ENCODE measurements at places on chromosomes 7 and 10.

GRCh38 chr7:33792041-33792440 lies 113.3 kb upstream of the BMPER start:
- DNase-seq: no peak

DNA sequence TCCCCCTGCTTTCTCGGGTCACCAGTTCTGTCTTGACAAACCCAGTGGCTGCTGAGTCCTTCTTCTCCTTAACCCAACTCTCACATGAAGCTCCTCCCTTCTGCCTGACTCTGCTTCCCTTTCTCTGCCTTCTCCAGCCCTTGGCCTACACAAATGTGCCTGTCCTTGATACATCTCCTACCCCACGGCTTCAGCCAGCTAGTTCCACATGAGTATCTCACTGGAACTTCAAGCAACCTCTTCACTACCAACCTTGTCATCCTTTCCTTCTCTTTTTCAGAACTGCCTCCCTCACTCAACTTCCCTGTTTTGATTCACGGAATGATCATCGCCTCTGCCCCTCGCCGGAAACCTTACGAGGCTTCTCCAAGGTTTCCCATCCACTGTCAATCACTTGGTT lies 55.9 kb downstream of the PDIA4 start:
- DNase-seq: no peak

- DNase-seq: no peak
Observed at GRCh38 chr10:61899069-61899531, 2.4 kb upstream of the ARID5B start.

DNA sequence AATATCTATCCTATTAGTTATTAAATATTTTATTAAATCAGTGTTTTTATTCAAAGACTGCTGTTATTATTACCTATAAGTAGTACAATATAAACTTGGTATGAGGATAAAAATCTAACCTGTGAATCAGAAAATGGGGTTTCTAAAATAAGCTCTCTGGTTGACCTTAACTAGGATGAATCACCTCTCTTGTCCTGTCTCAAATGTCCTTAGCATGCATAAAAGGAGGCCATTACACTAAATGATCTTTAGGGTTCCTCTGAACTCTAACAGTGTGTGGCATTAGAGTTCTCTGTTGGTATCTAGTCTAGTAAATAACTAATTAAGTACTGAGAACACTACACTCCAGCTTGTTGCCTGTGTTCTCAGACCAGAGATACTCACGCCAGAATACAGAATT lies 143.1 kb upstream of the LRRTM3 start:
- no peak for DNase-seq

- no peak for DNase-seq
Observed at GRCh38 chr7:50088463-50089129, 4.5 kb downstream of the ZPBP start.

GRCh38 chr7:85019176-85019575 lies 167.7 kb downstream of the SEMA3D start:
- DNase-seq: no peak

GRCh38 chr7:87517136-87517815 lies 41.8 kb upstream of the ABCB4 start:
- no peak for DNase-seq

- DNase-seq: no peak
Observed at GRCh38 chr10:20195076-20195475, 378.8 kb downstream of the PLXDC2 start.

DNA sequence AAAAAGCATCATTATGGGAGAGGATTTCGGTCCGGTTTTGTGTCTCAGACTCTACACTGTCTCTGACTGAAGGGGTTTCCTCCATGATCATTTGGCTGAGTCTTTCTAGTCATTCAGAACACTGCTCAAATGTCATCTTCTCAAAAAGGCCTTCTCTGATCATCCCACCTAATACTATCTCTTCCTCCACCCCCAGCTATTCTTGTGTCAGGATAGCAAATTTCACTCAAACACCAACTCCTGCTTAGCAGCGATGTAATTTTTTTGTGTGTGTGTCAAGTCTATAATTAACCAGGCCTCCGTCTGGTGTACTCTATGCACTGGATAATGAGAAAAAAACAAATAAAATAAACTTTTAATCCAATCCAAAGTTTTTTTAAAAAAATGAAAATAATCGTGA lies 200.4 kb downstream of the KCND2 start:
- no peak for DNase-seq

DNA sequence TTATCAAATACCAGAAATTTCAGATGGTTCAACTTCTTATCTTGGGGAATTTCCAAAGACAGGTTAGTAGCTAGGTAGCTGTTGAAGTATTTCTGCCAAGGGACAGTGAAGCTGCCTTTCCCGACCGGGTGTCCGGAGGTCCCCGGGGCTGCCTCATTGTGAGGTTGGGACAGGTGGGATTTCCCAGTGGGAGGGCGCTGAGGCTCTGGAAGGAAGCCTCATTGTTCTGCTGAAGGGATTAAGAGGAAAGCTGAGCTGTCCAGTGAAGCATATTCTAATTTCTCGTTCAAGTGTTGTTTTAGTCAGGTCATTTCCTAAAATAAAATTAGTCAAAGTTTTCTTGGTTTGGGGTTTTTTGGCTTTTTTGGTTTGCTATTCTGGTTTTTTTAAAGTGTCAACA lies 244.2 kb downstream of the MGMT start:
- DNase-seq: peak; percentile 17

GRCh38 chr10:128178302-128178958 lies 52.2 kb upstream of the MKI67 start:
- no peak for DNase-seq

- peak; percentile 72 for DNase-seq
Observed at GRCh38 chr7:73742753-73743641, 4.4 kb upstream of the ABHD11 start.

DNA sequence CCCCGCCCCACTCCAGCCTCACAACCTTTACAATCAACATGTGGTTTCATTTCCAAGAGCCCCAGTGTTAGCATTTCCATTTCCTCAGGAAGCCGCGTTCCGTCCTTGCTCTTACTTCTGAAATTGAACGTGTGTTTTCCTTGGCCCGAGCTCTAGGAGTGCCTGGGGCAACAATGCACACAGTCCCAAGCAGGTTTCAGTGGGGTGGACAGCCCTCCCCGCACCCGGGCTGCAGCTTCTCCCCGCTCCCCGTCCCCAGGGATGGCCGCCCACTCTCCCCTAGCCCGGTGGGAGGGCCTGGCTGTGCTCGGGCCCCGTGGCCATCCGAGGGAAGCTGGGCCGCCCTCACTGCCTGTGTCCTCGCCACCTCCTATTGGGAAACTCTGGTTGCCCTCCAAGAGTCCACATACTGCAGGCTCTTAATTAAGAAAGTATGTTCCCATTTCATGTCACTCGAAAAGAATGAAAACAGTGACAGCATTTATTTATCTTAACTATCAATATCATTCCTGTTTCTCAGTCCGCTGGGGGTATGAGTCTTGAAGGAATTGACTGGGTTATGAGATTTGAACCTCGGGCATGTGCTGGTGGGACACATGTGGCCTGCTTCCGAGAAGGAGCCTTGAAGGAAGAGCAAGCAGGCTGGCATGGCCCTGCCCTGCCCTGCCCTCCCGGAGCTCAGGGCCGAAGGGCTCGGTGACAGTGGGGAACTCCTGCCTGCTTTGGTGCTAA lies 163.8 kb downstream of the GRK5 start:
- no peak for DNase-seq

DNA sequence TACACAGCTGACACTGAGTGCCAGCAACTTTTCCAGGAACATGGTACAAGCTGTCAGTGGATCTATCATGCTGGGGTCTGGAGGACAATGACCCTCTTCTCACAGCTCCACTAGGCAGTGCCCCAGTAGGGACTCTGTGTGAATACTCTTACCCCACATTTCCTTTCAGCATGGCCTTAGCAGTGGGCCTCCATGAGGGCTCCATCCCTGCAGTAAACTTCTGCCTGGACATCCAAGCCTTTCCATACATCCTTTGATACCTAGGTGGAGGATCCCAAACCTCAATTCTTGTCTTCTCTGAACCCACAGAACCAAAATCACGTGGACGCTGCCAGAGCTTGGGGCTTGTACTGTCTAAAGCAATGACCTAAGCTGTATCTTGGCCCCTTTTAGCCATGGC lies 116.8 kb downstream of the IQUB start:
- DNase-seq: no peak

DNA sequence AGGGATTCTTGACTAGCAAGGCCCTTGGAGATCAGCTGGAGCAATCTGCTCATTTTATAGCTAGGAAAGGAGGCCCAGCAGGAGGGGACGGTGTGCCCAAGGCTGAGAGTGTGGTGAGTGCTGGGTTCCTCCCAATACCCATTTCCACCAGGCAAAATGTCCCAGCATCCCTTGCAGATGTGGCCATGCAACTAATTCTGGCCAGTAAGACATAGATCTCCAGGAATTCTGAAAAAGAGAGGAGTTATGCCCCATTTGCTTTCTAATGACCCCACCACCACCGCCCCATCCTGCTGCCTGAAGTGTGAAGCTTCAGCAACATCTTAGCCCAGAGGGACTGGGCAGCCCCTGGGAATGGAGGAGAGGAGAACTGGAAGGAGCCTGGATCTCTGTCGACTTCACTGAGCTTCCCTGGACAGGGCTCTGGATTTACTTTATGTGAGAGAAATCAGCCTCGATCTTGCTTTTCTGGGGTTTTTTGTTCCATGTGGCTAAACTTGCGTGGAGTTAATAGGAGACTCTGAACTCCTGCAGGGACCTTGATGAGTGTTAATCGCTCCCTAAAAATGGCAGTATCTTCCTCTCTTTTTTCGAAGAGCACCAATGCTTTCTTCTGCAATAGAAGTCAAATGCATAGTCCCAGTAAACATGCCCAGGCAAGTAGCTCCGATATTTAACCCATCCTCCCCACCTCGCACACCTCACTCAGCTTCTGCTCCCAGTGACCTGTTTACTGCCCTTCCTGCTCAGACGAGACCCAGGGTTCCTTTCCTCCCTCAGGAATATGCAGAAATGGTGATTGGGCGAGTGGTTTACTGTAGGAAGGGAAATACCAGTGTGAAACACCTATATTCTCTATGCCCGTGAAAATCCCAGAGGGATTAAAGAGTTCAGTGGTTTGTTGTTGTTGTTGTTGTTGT lies 127.5 kb upstream of the GPR26 start:
- DNase-seq: no peak

DNA sequence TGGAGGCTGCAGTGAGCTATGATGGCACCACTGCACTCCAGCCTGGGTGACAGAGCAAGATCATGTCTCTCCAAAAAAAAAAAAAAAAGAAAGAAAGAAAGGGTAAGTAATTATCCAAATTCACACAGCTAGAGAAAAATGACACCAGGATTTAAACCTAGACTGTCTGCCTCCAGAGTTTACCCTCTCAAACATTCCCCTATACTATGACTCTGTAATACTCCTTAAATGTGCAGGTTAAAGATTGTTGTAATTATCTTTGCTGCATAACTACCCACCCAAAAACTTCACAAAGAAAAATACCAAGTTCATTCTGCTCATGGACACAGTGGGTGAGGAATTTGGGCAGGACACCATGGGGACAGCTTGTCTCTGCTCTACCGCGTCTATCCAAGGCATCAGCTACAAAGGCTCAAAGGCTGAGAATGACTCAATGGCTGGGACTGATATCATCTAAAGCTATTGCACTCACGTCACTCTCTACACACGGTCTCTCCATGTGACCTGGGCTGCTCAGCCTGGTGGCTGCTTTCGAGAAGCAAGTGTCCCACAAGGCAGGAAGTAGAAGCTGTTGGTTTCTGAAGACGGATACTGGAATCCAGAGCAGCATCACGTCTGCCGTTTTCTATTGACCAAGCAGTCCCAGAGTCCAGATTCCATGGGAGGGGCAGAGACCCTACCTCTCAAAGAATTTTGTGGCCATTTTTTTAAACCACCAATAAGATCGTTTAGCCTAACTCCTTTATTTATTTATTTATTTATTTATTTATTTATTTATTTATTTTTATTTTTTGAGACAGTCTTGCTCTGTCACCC lies 185.7 kb upstream of the AUTS2 start:
- peak; percentile 85 for DNase-seq

DNA sequence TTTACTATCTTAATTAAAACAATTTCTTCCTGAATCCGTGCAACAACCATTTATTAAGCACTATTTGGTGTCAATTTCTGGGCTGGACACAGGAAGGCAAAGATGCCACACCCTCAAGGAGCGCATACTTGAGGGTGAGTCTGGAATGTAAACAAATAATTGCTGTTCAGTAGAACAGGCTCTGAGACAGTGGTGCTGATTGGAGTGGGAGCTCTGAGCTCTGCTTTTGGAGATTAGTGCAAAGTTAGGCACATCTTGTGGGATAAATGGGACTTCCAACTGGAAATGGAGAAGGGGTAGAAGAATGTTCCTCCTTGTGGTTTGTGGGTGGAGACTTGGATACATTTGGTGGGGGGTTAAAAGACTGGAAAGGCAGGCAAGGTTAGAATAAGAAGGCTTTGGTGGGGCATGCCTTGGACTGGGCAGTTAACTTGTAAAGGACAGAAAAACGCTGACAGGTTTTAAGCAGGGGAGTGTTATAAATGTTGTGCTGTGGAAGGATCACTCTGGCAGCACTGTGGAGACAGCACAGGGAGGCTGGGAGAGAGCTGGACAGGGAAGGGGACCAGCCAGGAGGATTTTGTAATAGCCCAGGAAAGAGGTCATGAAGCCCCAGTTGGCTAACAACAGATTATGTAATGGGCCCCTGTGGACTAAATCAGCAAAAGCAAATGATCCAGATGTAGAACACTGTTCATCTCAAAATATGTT lies 80.7 kb downstream of the ZNF365 start:
- peak; percentile 34 for DNase-seq

DNA sequence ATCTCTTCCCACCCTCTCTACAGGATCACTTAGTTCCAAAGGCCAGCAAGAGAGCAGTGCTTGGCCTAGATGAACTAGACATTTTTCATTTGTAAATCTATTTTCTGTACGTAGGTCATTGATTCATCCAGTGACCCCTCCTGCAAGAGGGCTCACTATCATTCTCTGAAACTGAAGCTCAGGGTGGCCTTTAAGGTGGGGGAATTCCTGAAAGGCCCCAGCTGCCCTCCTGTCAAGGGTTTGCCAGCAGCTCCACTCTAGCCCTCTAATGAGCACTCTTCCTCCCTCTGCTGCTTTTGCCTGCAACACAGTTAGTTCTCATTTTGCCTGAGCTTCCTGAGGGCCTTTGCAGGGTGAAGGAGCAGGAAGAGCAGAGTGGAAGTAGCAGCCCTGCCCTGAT lies 41.2 kb downstream of the LRRC18 start:
- DNase-seq: no peak

GRCh38 chr7:47145186-47145725 lies 436.7 kb downstream of the TNS3 start:
- no peak for DNase-seq

- no peak for DNase-seq
Observed at GRCh38 chr7:70700941-70701425, 431.0 kb upstream of the GALNT17 start.

DNA sequence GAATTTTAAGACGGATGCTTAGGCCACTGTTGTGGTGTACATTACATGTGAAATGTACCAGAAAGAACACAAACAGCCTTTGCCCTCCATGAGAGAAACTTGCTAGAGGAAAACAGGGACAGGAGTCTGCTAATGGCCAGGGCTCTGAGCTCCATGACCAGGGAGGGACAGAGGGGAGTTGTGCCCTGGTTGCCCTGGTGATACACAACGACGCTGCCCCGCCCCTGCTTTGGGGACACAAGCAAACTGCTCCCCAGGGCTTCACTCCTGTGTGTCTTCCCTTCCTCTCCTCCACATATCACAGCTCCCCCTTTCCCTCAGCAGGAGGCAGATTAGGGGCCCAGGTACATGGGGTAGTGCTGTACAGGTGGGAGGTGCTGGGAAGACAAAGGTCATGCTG lies 36.2 kb downstream of the AMPH start:
- DNase-seq: no peak

- DNase-seq: no peak
Observed at GRCh38 chr10:74029943-74030342, 32.0 kb downstream of the VCL start.

- DNase-seq: no peak
Observed at GRCh38 chr7:55191926-55192692, 173.0 kb upstream of the LANCL2 start.

- no peak for DNase-seq
Observed at GRCh38 chr7:105006367-105007136, 7.5 kb upstream of the KMT2E start.

All from retinal pigment epithelial cell (primary cell).